ENCODE measurements at places on chromosomes 4 and X.

- peak; percentile 3 for DNase-seq
Measured at GRCh38 chrX:15241301-15241700, 28.6 kb downstream of the ASB9 start.

DNA sequence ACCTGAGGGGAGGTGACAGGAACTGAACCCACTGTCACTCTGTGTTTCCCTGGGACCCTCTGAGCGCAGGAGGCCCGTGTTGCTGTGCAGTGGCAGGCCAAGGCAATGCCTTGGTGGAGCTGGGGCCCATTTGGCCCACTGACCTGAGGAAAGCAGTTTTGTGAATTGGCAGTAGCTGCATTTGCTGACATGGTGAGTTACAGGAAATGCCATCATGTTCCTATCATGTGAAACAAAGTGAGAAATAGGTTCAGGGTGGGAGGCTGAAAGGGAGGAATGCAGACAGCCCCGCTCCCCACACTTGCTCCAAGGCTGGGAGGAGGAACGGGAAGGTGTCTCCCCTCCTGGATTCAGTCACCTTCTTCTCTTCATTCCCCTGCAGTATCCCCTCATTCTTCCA lies 146.1 kb downstream of the PTTG2 start:
- no peak for DNase-seq

- DNase-seq, result no peak
Measured at GRCh38 chr4:8694226-8694625, 101.7 kb downstream of the CPZ start.

GRCh38 chr4:122715221-122715620 lies 17.3 kb upstream of the BBS12 start:
- no peak for DNase-seq

DNA sequence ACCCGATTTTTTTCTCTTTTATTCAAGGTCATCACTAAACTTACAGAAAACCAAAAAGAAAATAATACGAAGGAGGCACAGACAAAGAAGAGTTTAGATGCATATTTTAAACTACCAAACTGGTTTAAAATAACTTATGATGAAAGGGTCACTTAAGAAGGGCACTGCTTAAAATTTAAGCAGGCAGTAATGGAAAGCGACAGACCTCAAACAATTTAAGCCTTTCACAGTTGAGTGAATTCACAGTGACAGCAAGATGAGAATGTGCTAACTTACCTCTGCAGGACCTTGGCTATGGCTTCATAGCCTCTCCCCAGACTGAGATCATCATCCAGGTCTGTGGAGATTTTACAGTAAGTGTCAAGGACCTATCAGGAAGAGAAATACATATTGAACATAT lies 112.1 kb downstream of the TTC29 start:
- no peak for DNase-seq

DNA sequence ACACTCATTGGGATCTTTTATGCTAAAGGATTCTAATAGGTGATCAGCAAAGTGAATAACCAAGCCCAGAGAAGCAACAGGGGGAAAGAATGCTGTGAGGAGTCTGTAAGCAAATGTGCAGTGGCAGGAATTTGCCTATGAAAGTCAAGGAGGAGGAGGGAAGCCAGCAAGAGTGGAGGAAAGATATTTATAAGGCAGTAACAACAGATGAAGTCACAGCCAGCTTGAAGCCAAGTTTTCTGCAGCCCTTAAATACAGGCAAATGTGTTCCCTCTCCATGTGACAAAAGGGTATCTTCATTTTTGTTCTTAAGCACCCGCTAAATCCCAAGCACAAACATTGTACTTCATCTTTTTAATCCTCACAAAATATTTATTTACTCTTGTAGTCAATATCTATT lies 275.0 kb upstream of the CLNK start:
- DNase-seq, result no peak

GRCh38 chr4:176432811-176433540 lies 113.2 kb downstream of the SPCS3 start:
- DNase-seq, result no peak

DNA sequence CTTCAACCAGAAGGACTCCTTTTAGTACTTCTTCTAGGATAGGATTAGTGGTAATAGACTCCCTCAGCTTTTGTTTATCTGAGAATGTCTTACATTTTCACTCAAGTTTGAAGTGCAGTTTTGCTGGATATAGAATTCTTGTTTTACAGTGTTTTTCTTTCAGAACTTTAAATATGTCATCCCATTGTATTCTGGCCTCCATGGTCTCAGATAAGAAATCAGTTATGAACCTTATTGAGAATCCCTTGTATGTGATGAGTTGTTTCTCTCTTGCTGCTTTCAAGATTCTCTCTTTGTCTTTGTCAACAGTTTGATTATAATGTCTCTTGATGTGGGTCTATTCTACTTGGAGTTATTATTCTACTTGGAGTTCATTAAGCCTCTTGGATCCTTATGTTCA lies 116.1 kb upstream of the CITED1 start:
- no peak for DNase-seq

DNA sequence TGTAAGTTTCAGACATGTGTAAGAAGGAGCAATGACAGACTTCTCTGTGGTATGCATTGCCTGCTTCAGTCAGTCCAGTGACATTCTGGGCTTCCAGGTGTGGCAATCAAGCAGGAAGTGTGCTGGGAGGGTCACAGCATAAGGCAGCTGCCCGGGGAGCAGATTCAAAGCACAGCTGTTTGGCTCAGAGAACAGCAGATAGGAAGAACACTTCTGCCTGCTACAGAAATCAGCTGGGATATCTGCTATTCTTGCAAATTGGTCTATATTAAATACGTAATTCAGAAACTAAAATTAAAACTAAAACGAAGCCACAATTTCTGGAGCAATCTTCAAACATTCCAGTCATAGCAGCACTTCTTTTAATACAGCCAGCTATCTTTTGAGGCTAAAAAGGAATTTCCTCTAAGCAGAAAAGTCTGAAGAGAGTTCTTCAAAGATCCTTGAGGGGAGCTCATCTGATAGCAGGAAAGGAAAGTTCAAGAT lies 47.5 kb upstream of the GALNT7 start:
- peak; percentile 11 for DNase-seq
